ENCODE measurements at places on chromosomes 2 and 18.

GRCh38 chr18:10515456-10515855 lies 10.4 kb upstream of the NAPG start:
- no peak for DNase-seq

- no peak for DNase-seq
These were observed 184.7 kb downstream of the EIPR1 start for GRCh38 chr2:3192920-3193319.

DNA sequence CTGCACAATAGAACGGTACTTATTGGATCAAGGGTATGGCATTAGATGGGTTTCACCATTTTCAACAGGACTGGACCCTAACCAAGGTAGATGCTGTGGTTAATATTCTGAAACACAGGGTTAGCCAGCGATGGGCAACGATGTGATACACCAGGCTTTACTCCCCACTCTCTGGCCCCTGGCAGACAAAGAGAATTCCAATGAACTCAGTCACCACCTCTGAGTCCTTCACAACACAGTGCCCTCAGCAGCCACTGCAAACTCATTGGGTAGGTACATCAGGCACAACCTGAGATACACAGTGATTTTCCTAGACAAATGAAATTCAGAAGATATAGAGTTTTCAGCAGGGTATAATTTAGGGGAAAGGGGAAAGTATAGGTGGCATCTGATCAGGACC lies 634.5 kb downstream of the ZEB2 start:
- DNase-seq = no peak

DNA sequence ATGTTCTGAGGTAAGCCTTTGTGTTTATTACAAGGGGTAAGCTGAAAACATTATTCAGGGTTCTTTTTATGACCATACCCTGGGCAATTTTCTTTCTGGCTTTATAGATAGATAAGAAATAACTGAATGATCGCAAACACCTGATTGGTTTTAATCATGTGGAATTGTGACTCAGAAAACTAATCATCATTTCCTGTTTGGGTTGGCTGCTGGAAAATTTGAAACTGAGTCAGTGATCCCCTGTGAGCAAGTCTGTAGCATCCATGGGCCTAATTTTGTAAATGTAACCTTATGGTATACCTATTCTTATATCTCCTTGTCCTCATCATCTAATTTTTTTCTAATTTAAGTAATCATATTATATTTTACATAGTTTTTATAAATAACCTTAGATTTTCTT lies 34.3 kb downstream of the CCDC68 start:
- DNase-seq = no peak

DNA sequence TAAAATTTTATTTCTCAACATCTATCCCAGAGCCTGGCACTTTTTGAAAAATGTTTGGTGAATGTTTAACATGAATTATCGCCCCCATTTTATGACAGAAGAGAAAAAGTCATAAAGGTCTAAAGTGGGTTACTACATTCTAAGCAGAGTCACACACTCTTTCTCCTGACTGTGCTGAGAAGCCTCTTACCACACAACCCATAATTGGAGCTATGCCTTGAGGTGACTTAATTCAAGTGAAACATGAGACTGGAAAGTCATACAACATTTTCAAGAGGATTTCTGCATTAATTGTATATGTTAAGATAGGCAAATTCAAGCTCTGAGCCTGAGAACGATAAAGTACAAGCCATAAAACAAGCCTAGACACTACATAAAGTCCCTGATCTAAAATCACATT lies 3.1 kb upstream of the DSEL start:
- peak; percentile 27 for DNase-seq

DNA sequence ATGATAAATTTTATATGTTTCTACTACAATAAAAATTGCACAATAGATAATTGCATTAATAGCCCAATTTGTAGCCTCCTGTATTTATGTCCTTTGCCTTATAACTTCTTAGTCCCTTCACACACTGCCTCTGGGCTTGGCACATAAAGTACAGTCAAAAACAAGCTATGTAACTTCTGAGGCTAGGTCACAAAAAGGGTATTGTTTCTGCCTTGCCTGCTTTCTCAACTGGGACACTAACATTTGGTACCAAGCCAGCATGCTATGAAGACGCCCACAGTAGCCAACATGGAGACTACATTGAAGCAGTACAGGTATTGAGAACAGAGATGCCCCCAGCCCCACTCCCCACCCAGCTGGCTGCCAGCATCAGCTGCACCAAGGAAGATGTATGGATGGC lies 5.4 kb upstream of the SLC3A1 start:
- no peak for DNase-seq

- peak; percentile 41 for DNase-seq
These were observed 378.8 kb downstream of the PTPRM start for GRCh38 chr18:7945882-7946281.

GRCh38 chr2:181172676-181173075 lies 192.3 kb downstream of the UBE2E3 start:
- peak; percentile 68 for DNase-seq

- no peak for DNase-seq
These were observed 210.7 kb upstream of the RND3 start for GRCh38 chr2:150698016-150698661.

GRCh38 chr2:214995926-214996670 lies 142.3 kb downstream of the ABCA12 start:
- DNase-seq = no peak

DNA sequence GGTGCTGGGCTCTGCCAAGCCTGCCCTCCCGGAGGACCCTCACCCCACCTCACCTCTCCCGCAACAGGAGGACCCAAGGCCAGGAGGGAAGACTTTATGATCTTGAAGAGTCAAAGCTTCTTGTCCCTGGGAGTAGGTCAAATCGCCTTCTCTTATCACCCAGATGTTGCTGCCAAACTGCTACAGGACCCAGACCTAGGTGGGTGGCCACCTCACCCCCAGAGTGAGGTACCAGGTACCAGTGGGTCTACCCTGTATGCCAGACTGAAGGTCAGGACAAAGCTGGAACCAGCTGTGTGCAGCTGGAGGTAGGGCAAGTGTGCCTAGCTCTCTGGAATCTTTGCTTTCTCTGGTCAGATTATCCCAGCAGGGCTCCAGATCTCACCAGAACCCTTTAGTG lies 197.2 kb downstream of the ZFP36L2 start:
- no peak for DNase-seq

GRCh38 chr2:168356477-168356835 lies 99.6 kb upstream of the CERS6 start:
- DNase-seq = no peak

GRCh38 chr2:173132531-173132930 lies 56.9 kb downstream of the MAP3K20 start:
- DNase-seq = no peak

DNA sequence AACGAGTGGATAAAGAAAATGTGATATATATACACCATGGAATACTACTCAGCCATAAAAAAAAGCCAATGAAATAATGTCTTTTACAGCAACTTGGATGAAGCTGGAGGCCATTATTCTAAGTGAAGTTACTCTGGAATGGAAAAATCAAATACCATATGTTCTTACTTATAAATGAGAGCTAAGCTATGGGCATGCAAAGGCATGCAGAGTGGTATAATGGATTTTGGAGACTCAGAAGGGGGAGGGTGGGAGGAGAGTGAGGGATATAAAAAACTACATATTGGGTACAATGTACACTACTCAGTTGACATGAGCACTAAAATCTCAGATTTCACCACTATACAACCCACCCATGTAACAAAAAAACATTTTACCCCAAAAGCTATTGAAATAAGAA lies 1.7 kb upstream of the MSGN1 start:
- no peak for DNase-seq

- no peak for DNase-seq
These were observed 176.3 kb downstream of the TPGS2 start for GRCh38 chr18:36652503-36652902.

DNA sequence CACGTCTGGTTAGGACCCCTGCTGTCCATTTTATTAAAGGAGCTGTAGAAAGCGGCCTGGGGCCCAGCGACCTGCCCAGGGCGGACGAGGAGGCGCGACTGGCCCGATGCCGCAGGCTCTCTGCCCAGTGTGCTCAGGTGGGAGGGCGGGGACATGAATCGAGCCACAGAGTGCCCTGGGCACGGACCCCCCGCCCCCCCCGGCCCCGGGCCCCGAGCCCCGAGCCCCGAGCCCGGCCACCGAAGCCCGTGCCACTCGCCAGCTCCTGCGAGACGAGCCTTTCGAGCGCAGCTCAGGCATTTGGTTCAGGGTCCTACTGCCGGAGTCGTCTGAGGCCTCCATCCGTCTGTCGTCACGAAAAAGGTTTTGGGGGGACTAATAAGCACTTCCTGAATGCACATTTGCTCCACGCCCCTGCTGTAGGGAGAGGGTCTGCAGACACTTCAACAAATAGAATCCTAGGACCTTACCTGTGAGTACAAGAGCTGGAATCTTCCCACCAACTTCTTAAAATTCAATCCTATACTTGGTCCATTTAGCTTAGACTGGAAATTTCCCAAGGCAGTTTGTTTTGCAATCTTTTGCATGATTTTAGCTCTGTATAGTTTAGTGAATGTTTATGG lies 602 bp upstream of the ADAM17 start:
- DNase-seq = peak; percentile 62

GRCh38 chr18:59075923-59076322 lies 63.8 kb upstream of the SEC11C start:
- DNase-seq = no peak
